ENCODE measurements at places on chromosomes 2 and 18. TPM values are rescaled to one million over a fixed set of nuclear protein-coding genes. Genes with fewer than 3 reads are reported as not detected.

GRCh38 chr2:34012715-34013302 is 413.7 kb upstream of the FAM98A start:
- no peaks in the 10 kb centered on the region for H3K36me3 ChIP-seq
- no peaks in the 10 kb centered on the region for H3K27me3 ChIP-seq
- H3K4me1 ChIP-seq = no peaks in the 10 kb centered on the region
- H3K4me3 ChIP-seq = no peak overlapping the region
- no peak for DNase-seq

SH3RF3 gene
- total RNA-seq = 0.12 TPM

MAPRE2 gene
- 62.6 TPM for total RNA-seq

ABCG8 gene
- not detected for total RNA-seq

RGPD8 gene
- total RNA-seq = 31.2 TPM

- DNase-seq = no peak
- H3K27ac ChIP-seq = no peak overlapping the region
- no peaks in the 10 kb centered on the region for H3K4me1 ChIP-seq
- H3K36me3 ChIP-seq = no peaks in the 10 kb centered on the region
These were observed 653.7 kb downstream of the METTL4 start for GRCh38 chr18:1917569-1917968.

DNA sequence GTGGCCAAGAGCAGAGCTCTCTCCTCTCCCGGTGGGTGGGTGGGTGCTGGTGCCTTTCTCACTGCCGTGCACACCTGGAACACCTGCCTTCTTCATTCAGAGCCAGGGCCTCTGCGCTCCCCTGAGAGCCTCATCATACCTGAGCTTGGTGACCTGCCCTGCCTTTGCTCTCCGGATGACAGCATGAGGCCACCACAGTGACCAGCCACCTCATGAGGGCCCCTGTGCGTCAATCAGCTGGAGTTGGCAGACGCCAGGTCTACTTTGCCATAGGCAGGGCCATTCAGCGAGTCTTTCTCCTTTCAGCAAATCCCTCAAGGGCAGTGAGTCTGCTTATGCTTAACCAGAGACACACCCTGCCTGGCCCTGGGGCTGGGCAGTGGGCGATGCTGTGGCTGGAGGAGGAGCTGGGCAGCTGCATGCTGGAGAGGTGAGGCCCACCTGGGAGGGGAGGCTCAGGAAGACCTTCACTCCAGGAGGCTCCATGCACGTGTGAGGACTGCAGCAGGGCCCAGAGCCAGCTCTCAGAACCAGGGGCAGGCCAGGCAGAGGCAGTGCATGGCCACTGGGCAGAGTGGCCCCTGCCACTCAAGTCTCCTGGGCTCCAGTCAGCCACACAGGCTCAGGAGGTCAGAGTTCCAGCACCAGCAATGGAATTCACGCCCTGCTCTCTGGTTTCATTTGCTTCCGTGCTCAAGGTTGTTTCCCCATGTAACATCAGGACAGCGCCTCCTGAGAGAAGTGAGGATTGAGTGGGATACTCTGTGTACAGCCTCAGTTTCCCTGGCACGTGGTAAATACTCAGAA is 417.5 kb upstream of the MYT1L start:
- no peaks in the 10 kb centered on the region for H3K36me3 ChIP-seq
- H3K4me1 ChIP-seq = no peaks in the 10 kb centered on the region
- H3K27me3 ChIP-seq = no peaks in the 10 kb centered on the region
- no peak overlapping the region for H3K27ac ChIP-seq

GRCh38 chr18:317618-318017 is 49.8 kb upstream of the THOC1 start:
- H3K4me3 ChIP-seq = no peak overlapping the region
- no peak overlapping the region for H3K27ac ChIP-seq
- no peak for DNase-seq
- no peaks in the 10 kb centered on the region for H3K36me3 ChIP-seq
- no peaks in the 10 kb centered on the region for H3K27me3 ChIP-seq
- no peaks in the 10 kb centered on the region for H3K4me1 ChIP-seq

- H3K27ac ChIP-seq = no peak overlapping the region
- no peak overlapping the region for H3K4me3 ChIP-seq
- DNase-seq = no peak
- H3K36me3 ChIP-seq = no peaks in the 10 kb centered on the region
- no peaks in the 10 kb centered on the region for H3K4me1 ChIP-seq
These were observed 119.1 kb downstream of the CCDC74A start for GRCh38 chr2:131646669-131647297.

C1QL2 gene
- not detected for total RNA-seq

RAB1A gene
- total RNA-seq = 42.2 TPM

AFF3 gene
- total RNA-seq = 830 TPM

- H3K4me3 ChIP-seq = no peak overlapping the region
- H3K27me3 ChIP-seq = no peaks in the 10 kb centered on the region
- no peaks in the 10 kb centered on the region for H3K4me1 ChIP-seq
These were observed 91.9 kb upstream of the LDAH start for GRCh38 chr2:20914771-20915170.

DNA sequence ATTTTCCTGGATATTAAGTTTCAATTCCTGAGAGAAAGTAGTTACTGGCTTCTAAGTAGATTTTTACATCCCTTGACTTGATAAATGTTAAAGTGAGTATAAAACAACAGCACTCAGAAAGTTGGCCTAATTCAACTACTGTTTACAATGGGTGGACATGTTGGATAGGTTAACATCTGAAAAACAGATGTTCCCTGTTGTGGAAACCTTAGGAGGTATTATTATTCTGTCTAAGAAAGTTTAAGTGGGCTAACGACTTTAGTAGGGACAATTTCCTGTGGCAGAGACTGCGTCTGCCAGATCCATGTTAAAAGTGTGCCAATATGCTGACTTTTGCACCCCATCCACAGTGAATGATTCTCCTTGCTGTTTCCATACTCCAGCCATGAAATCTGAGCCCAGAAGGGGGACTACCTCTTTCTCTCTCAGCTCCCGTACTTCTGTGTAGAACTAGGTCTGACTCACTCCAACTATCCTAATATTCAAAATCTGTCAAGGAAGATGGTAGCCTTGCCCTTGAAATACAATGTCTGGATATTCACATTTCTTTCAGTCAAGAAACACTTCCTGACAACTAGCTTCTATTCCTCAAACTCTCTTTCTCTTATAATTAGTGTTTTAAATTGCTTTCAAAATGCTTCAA is 327.5 kb upstream of the HNRNPA3 start:
- DNase-seq = no peak
- no peak overlapping the region for H3K27ac ChIP-seq
- no peaks in the 10 kb centered on the region for H3K27me3 ChIP-seq
- H3K4me3 ChIP-seq = no peak overlapping the region

GRCh38 chr2:66575625-66576310 is 140.8 kb downstream of the MEIS1 start:
- H3K27ac ChIP-seq = no peak overlapping the region
- H3K27me3 ChIP-seq = no peaks in the 10 kb centered on the region
- peak overlapping the region; percentile 13 for H3K4me3 ChIP-seq
- peak; percentile 29 for DNase-seq
- H3K36me3 ChIP-seq = no peaks in the 10 kb centered on the region
- H3K4me1 ChIP-seq = peaks cover 34% of the 10 kb centered on the region

MEX3C gene
- 93.9 TPM for total RNA-seq

GRCh38 chr2:119741001-119741400 is 18.7 kb upstream of the PTPN4 start:
- H3K36me3 ChIP-seq = no peaks in the 10 kb centered on the region
- H3K4me1 ChIP-seq = no peaks in the 10 kb centered on the region
- no peak overlapping the region for H3K27ac ChIP-seq
- no peak for DNase-seq

- H3K27me3 ChIP-seq = no peaks in the 10 kb centered on the region
- H3K4me3 ChIP-seq = no peak overlapping the region
- H3K4me1 ChIP-seq = no peaks in the 10 kb centered on the region
- no peak overlapping the region for H3K27ac ChIP-seq
- H3K36me3 ChIP-seq = no peaks in the 10 kb centered on the region
These were observed 34.9 kb downstream of the GAD1 start for GRCh38 chr2:170851635-170852034.

GRCh38 chr2:63587814-63588384 is 378 bp downstream of the WDPCP start:
- no peak for DNase-seq
- no peaks in the 10 kb centered on the region for H3K36me3 ChIP-seq
- peak overlapping the region; percentile 93 for H3K27ac ChIP-seq
- no peaks in the 10 kb centered on the region for H3K27me3 ChIP-seq

GRCh38 chr2:5057891-5058351 is 634.3 kb upstream of the SOX11 start:
- H3K4me3 ChIP-seq = no peak overlapping the region
- H3K36me3 ChIP-seq = no peaks in the 10 kb centered on the region
- no peak overlapping the region for H3K27ac ChIP-seq

DNA sequence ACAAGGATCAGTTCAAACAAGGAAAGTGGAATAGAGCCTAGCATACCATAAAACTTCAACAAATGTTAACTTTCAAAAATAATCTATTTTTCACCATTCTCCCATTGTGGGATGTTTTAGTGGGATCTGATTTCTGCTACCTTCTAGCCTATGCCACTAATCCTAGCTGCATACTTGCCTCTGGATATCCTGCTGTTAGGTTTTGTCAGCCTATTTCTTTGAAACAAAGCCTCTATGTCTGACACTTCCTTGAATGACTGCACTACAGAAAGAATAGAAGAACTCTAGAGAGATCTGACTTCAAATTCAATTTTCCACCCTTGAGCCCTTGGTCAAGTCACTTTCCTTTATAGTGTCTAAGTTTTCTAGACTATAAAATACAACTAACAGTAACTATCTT is 291.5 kb downstream of the PTH2R start:
- H3K4me3 ChIP-seq = no peak overlapping the region
- DNase-seq = no peak
- no peaks in the 10 kb centered on the region for H3K4me1 ChIP-seq
- H3K27me3 ChIP-seq = no peaks in the 10 kb centered on the region

DNA sequence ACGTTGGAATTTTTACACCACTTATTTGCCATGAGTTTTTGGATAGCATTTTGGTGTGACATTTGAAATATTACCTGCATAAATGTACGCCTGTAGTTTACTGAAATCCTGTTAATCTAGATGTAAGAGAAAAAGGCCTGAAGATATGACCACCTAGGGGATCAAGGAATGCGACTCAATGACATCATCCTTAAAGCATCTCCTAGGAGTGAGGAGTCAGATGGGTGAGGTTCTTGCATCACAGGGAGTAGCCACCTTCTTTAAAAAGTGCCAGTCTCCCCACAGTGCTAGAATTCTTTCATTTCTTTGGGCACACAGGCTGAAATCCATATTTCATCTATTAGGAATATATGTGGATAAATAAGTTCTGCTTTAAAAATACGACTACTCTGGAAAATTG is 34.5 kb downstream of the ADCYAP1 start:
- no peaks in the 10 kb centered on the region for H3K4me1 ChIP-seq
- no peak for DNase-seq
- no peak overlapping the region for H3K27ac ChIP-seq
- no peaks in the 10 kb centered on the region for H3K36me3 ChIP-seq
- H3K4me3 ChIP-seq = no peak overlapping the region

GRCh38 chr2:72183016-72183415 is 35.4 kb upstream of the CYP26B1 start:
- no peaks in the 10 kb centered on the region for H3K36me3 ChIP-seq
- H3K4me3 ChIP-seq = no peak overlapping the region
- H3K27ac ChIP-seq = no peak overlapping the region
- no peaks in the 10 kb centered on the region for H3K4me1 ChIP-seq
- no peaks in the 10 kb centered on the region for H3K27me3 ChIP-seq
- DNase-seq = no peak

DNA sequence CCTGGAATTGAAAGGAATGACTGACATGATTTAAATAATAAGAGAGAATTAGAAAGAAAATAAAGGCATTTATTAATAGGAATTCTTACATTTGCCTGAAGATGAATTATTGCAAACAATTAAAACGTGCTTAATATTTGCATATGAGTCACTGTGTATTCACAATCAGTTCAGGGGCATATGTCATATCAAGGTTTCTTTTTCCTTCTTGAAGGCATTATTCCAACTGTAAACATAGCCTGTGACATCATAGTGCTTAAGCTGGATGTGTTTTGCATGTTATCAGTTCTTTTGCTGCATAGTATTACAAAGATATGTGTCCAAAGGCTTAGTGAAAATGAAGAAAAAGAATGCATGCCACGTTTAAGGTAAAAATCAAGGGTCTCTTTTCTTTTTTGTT is 80.8 kb downstream of the MEIS1 start:
- DNase-seq = no peak
- H3K4me1 ChIP-seq = no peaks in the 10 kb centered on the region
- H3K36me3 ChIP-seq = no peaks in the 10 kb centered on the region
- no peak overlapping the region for H3K4me3 ChIP-seq
- H3K27ac ChIP-seq = no peak overlapping the region

- no peaks in the 10 kb centered on the region for H3K4me1 ChIP-seq
- H3K27ac ChIP-seq = no peak overlapping the region
- H3K27me3 ChIP-seq = no peaks in the 10 kb centered on the region
- no peak overlapping the region for H3K4me3 ChIP-seq
- H3K36me3 ChIP-seq = no peaks in the 10 kb centered on the region
These were observed 96.2 kb downstream of the TANC1 start for GRCh38 chr2:159064446-159065301.

DNA sequence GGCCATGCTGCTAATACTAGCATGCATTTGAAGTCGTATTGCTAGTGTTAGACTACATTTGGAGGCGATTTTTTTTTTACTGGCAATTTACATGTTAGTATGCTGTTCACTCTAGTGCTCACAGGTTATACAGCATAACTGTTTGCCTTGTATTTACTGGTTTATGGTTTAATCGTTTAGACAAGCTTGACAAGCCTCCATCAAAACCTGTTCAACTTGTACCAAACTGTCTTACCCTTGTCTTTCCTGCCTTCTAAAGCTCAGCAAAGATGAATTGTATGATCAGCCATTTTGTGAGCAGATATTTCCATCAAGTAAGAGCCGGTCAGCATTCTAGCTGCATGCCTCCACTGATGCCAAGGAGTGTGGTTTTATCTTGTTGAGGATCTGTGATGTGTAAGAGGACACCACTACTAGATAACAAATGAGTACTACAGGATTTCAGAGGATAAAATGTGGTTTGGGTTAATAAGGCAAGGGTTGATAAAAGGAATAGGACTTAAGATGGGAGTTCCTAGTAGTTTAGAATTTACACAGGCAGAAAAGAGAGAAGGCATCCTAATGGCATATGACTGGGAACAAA is 68.4 kb upstream of the ITM2C start:
- no peak overlapping the region for H3K27ac ChIP-seq
- peaks cover 62% of the 10 kb centered on the region for H3K36me3 ChIP-seq
- H3K27me3 ChIP-seq = no peaks in the 10 kb centered on the region
- peaks cover 33% of the 10 kb centered on the region for H3K4me1 ChIP-seq
- no peak overlapping the region for H3K4me3 ChIP-seq
- no peak for DNase-seq

OXER1 gene
- 3.3 TPM for total RNA-seq

TRIP12 gene
- total RNA-seq = 274 TPM

GRCh38 chr2:120257522-120257921 is 4.9 kb downstream of the RALB start:
- no peak overlapping the region for H3K27ac ChIP-seq
- H3K27me3 ChIP-seq = no peaks in the 10 kb centered on the region
- peaks cover 67% of the 10 kb centered on the region for H3K4me1 ChIP-seq
- H3K36me3 ChIP-seq = no peaks in the 10 kb centered on the region
- no peak overlapping the region for H3K4me3 ChIP-seq

FBXO48 gene
- 3.2 TPM for total RNA-seq

ACKR3 gene
- 7.1 TPM for total RNA-seq

GRCh38 chr2:208012449-208012848 is 12.9 kb downstream of the PLEKHM3 start:
- H3K27me3 ChIP-seq = no peaks in the 10 kb centered on the region
- no peaks in the 10 kb centered on the region for H3K4me1 ChIP-seq

GRCh38 chr2:178191004-178191508 is 3.3 kb upstream of the OSBPL6 start:
- H3K4me1 ChIP-seq = peaks cover 14% of the 10 kb centered on the region
- H3K27me3 ChIP-seq = peaks cover 33% of the 10 kb centered on the region
- H3K4me3 ChIP-seq = no peak overlapping the region
- no peaks in the 10 kb centered on the region for H3K36me3 ChIP-seq
